ENCODE measurements at places on chromosomes 1 and 21.

- no peak for DNase-seq
These were observed 362.8 kb downstream of the KCNH1 start for GRCh38 chr1:210771131-210771530.

- DNase-seq = no peak
These were observed 12.9 kb upstream of the CD55 start for GRCh38 chr1:207308451-207309190.

- no peak for DNase-seq
These were observed 34.1 kb downstream of the ACOT7 start for GRCh38 chr1:6359216-6360116.

- DNase-seq = no peak
These were observed 2.0 kb downstream of the ADAMTS1 start for GRCh38 chr21:26842974-26843932.

DNA sequence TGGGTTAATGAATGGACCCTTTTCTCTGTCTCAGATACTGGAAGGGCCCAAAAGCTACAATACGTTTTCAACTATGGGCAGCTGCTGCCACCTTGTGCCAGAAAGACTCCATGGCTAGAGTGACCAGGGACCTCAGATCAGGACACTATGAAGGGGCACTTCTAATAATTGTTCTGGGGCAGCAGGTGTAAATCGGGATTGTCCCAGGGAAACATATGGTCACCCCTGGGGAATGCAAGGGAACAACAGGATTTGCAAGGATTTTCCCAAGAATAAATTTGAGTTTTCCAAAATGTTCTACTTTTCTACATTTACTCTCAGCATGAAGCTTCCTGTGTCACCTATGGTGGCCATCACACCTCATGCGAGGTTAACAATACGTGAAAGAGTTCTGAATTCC, 12.0 kb upstream of the FCAMR start:
- DNase-seq = peak; percentile 13
